Fibroblast of villous mesenchyme (primary cell): ENCODE measurements at places on chromosomes 3 and 15. TPM values are rescaled to one million over a fixed set of nuclear protein-coding genes. Genes with fewer than 3 reads are reported as not detected.

Gene SHQ1
- total RNA-seq: 17.1 and 30.2 TPM in 2 replicates

Gene ITIH4
- 0.32 and 1.3 TPM in 2 replicates for total RNA-seq

Gene MYZAP
- total RNA-seq: under 0.01 and 0.43 TPM in 2 replicates

Gene EXD1
- under 0.01 TPM in 1 of 2 replicates, not detected in the other for total RNA-seq

Gene GP9
- total RNA-seq: not detected in 2 replicates

Gene COL7A1
- 79.0 and 140 TPM in 2 replicates for total RNA-seq

Gene MOBP
- not detected in 2 replicates for total RNA-seq

Gene MINAR1
- 1.3 and 2.3 TPM in 2 replicates for total RNA-seq

Gene CMTM7
- total RNA-seq: 8.2 and 8.4 TPM in 2 replicates

Gene RFX7
- total RNA-seq: 6.4 and 9.9 TPM in 2 replicates
